ENCODE measurements at places on chromosomes 4 and X.

- DNase-seq, result no peak
Observed at GRCh38 chr4:149574971-149575370, 240.7 kb downstream of the IQCM start.

DNA sequence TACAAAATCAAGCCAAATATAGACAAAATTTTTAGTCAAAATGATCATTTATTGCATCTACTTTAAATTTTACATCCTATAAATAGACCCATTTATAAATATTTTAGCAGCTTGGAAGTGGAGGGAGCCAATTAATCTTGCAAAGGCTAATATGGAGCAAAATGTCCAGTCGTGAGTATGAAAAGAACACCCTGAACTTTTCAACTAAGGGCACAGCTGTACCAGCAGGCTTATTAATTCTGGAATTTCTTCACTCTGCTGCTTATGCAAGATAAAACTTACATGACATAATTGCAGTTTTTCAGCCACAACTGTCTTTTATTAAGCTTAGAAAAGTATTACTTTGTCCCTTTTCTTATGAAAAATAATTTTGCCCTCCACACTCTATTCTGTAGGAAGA lies 22.9 kb upstream of the USP53 start:
- DNase-seq, result no peak

DNA sequence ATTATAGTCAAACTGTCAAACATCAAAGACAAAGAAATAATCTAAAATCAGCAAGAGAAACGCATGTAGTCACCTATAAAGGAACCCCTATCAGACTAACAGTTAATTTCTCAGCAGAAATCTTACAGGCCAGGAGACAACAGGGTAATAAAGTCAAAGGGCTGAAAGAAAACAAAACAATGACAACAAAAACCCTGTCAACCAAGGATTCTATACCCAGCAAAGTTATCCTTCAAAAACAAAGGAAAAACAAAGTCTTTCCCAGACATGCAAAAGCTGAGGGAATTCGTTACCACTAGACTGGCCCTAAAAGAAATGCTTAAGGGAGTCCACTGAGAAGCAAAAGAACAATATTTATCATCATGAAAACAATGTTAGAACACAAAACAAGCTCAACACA lies 22.1 kb downstream of the TMEM154 start:
- DNase-seq, result no peak

GRCh38 chr4:80608281-80608980 lies 272.9 kb downstream of the CFAP299 start:
- no peak for DNase-seq

DNA sequence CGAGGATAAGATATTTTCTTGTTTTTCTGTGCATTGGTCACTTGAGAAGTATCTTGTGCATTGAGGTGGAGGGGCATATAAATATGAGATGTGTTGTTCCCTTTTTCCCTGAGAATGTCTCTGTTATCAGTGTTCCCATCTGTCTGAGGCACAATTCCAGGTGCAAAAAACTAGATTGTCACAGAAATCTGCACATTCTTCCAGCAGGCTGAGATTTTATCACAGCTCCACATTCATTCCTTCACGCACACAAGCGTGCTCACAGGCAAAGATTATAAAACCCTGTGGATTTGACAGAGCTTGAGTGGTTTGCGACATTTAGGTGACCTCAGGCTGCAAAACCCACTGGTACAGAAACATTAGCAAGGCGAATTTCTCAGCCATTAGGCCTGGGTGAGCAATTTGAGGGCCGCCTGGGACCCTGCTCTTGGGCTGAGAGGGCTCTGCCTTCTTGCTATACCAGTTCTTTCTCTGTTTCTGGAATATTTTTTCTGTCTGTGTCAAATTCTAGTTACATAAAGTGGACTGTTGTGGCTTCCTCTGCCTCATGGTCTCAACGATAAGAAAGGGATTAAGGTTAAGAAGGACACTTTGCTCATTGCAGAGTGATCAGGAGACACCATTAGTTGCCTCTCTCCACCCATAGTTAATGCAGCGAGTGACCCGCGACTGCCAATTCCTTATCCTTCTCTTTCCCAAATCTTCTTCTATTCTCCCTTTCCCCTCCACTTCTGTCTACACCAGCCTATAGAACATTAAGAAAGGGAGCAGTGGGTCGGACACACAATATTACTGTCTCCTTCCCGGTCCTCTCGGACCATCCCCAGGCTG lies 86.7 kb upstream of the C1QTNF7 start:
- no peak for DNase-seq

GRCh38 chr4:122930862-122931261 lies 8.5 kb upstream of the NUDT6 start:
- peak; percentile 11 for DNase-seq

GRCh38 chrX:42220083-42220482 lies 296.7 kb upstream of the CASK start:
- DNase-seq, result no peak

DNA sequence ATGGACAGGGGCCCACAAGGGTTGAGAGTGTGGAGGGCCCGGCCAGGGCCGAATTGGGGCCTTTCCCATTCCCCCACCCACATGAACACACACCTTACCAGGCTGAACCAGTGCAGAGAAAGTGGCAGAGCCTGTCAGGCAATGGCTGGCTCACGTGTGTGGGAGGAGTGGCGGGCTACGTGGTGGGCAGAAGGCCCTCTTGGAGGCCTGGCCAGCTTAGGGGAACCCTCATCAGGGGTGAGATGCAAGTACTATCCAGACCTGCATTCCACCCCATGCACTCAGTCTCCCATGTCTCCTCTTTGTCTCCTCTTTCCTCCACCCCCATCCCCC lies 965 bp downstream of the TCEAL4 start:
- no peak for DNase-seq

DNA sequence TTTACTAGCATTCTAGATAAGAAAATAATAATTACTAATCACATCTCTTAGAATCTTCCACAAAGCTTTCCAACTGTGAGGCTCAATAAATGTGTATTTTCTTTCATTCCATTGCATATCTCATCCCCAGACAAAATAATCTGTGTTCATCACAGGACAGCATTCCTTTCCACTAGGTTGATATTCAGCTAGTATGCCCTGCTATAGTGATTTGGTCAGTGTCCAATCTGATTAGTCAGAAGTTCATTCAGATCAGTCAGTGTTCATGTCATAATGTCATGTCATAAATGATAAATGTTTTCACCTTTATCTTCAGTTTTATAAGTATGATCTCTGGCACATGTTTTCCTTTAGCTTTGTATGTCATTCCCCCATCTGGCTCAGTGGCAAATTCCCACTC lies 611.4 kb downstream of the KCTD8 start:
- no peak for DNase-seq

DNA sequence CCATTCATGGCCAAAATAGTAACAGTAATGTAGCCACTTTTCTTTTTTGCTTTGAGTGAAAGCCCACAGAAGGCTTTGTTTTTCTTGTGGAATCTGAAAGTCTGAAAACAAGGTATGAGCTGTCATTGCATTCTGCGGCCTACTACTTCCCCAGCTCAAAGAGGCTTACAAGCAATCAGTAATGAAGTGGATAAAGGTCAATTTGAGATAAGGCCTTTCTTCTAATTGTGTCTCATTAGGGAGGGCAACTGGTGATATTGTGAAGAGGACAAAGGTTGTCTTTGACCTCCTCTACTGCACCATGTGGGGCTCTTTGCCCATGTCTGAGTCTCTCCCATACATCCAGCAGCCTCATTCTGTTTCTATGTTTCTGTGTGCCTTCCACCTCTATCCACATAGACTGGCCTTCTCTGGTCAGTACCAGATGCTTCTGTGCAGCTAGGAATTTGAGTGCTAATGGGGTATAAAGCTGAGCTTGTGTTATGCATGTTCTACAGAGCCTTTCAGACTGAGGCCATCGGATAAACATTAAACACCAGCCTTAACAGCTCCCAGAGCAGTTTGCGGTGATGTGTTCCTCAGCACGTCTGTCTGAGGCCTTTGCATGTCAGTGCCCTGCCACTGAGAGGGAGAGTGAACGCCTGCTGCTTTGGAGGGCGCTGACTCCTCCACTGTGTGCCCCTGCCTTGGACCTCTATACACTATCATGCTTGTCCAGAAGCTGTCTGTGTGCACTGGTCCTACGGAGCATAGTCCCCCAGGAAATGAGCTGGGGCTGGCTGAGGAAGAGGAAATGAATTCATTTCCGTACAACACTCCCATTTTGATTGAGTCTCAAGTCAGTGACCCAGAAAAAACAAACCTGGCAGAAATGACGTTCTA lies 80.2 kb downstream of the SH2D1A start:
- DNase-seq, result no peak

GRCh38 chr4:53019485-53020382 lies 157.6 kb downstream of the RASL11B start:
- no peak for DNase-seq

- DNase-seq, result no peak
Observed at GRCh38 chrX:150770623-150771022, 77.4 kb downstream of the MTMR1 start.

GRCh38 chrX:148865277-148866210 lies 365.1 kb downstream of the AFF2 start:
- DNase-seq, result no peak

DNA sequence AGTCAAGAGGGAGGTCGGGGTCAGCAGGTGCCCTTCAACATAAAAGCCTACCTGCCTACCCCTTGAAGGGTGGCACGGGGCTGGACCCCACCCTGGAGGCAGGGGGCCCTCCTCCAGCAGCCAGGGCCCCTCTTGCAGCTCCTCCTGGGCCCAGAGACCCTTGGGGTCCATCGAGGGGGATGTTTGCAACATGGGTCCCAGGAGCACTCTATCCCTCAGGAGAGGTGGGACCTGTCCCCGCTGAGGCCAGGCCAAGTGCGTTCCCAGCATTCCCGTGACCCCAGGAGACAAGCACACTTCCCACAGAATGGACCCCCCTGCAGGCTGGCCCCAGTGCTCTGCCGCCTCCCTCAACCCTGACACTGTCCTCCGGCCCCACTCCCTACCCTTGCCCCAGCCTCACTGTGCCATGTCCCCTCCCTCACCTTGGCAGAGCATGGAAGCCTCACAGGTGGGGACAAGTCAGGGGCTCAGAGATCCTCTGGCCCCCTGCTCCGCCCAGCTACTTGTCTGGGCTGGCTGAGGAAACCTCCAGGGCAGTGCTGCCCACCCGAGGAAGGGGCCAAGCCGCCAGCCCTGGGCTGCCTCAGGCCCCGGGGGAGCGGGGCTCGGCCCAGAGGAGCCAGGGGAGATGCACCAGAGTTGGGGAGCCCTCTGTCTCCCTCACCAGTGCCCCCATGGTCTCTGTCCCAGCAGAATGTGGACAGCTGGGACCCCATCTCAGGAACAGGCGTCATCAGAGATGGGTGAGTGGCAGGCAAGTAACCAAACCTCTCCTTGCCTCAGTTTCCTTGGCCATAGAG lies 2.2 kb downstream of the MXD4 start:
- DNase-seq, result no peak
